Neural crest cell (in vitro differentiated cells): ENCODE measurements at places on chromosomes 12 and 14. TPM values are rescaled to one million over a fixed set of nuclear protein-coding genes. Genes with fewer than 3 reads are reported as not detected.

DNA sequence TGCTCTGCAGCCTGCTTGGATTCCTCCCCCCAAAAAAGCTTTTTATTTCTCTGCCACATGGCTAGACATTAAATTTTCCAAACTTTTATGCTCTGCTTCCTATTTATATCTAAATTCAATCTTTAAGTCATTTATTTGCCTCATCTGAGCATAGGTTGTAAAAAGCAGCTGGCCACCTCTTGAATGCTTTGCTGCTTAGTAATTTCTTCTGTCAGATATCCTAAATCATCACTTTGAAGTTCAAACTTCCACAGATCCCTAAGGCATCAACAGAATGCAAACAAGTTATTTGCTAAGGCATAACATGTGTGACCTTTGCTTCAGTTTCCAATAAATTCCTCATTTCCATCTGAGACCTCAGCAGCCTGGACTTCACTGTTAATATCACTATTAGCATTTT is 209.6 kb downstream of the FSCB start:
- DNase-seq = no peak

YEATS4 gene
- total RNA-seq = 33.9 and 39.7 TPM in 2 replicates

DNA sequence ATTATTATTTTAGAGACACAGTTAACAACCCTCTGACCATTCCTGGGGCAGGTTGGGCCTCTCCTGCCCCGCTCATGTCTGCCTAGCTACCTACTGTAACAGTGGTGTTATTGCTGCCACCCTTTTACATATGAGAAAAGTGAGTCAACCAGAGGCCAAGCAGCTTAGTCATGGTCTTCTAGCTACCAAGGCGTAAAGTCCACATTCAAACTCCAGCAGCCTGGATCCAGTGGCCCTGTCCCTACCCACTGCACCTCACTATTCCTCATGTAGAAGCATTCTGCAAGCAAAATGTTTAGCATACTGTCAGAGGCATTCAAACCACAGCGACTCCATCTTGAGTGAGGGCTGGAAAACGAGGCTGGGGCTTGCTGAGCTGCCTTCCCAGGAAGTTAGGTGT is 95.8 kb downstream of the SLC15A4 start:
- no peak for DNase-seq

DNA sequence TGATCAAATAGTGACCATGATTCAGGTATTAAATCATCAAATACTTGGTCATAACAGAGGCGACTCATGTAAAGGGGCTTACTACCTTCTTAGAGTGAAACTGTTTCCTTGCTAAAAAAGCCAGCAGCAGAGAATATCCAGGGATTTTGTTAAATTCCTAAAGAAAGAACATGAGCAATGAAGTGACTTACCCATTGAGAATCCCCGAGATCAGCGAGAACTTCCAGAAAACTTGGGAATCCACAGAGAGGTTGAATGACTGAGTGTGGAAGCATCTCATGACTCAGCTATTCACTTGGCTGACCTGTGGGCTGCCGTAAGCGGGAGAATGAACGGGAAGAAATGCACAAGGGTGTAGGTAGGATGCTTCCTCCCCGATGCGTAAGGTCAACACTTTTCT is 85.3 kb upstream of the KCNA1 start:
- DNase-seq = no peak

- DNase-seq = no peak
These were observed 43.8 kb downstream of the CCNK start for GRCh38 chr14:99524804-99525698.

CD27 gene
- total RNA-seq = not detected in 2 replicates

PYGL gene
- total RNA-seq = 45.2 and 45.3 TPM in 2 replicates

- DNase-seq = no peak
These were observed 63.8 kb downstream of the CDC42BPB start for GRCh38 chr14:102993523-102993922.

DNA sequence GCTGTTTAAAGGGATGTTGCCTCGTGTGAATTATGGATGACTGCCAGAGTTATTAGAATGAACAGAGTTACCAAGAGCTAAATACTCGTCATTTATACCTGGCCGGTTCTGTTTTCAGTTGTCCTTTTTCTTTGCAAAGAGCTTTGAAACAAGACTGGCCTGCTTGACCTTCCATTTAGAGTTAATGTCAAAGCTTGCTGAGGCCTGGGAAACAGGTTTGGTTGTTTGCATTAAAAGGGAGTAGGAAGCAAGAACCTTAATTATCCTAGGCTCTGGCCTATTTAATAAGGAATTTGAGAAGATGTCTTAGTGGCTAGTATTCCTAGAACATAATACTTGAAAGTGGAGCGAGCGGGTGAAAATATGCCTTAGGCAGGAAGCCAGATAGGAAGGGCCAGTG is 233.3 kb downstream of the CACNA1C start:
- no peak for DNase-seq

CLEC2A gene
- not detected in 2 replicates for total RNA-seq

DNA sequence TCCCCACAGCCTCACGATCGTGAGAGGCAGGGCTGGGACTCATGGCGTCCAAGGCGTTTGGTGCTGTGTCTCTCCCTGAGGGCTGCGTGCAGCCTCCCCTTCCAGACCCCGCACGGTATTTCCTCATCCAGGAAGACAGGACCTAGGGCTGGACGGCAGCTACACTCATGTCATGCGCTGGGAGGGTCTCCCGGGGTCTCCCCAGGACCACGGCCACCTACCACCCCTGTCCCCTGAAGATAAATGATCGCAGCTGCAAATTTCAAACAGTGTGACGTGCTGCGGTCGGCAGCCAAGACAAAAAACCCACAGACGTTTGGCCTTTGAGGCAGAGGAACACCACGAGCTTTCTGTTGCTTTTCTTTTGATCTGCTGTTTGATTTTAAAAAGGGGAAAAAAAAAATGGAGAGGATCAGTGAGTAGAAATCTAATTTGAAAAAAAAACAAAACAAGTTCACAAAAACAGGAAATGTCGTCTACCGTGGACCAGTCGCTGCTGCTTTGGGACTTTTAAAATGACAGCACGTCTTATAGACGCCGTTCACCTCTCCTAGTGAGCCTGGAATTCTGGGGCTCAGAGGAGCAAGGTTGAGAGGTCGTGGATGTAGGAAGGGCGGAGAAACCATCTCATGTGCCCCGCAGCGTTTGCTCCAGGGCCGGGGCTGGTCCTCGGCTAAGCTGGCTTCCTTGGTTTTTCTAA is 237.6 kb downstream of the SLC41A2 start:
- no peak for DNase-seq

- DNase-seq = no peak
These were observed 31.9 kb upstream of the HIF1A start for GRCh38 chr14:61663312-61663979.

DNA sequence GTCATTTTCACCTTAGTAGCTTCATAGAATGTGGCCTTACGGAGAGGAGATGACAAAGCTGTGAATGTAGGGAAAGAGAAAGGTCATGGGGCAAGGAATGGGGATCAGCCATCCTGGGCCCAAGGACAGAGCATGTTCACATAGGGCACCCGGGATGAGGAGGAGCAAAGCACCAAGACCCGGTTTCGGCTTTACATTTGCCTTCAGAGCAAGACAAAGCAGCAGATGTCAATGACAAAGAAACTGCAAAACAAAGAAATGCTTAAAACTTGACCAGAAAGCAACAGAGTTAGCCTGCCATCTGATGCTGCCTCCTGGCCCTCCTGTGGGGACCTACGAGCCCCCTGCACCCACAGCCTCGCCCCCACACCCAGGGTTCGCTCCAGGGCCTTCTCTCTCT is 249.2 kb downstream of the SLC41A2 start:
- DNase-seq = no peak

DNA sequence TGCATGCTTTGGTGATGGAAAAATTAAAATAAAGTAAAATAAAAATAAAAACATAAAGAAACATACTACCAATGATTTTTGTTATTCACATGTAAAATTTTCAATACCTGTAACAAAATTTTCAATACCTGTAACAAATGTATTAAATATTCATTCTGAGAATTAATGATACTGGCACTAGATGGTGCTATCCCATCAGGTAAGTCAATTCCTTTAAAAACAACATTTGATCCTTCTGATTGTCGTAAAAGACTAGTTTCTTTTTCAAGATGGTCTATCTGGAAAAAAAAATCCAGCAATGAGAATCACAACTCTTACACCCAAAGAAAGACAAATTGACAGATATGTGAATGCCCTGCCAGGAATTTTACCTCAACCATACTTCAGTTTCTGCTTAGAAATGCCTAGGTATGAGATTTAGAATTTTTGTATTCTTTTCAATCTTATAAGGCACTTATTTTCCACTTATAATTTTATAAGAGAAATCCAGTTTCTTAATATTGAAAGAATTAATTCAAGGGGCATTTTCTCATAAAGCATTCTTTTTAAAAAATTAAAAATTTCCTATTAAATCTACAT is 30.7 kb downstream of the CEP290 start:
- DNase-seq = no peak

GRCh38 chr14:64795211-64795610 is 84.5 kb downstream of the SPTB start:
- no peak for DNase-seq

CATSPERB gene
- not detected in 2 replicates for total RNA-seq

GRCh38 chr14:101634850-101635748 is 73.8 kb downstream of the DIO3 start:
- no peak for DNase-seq

GRCh38 chr12:124661341-124661740 is 93.9 kb upstream of the NCOR2 start:
- no peak for DNase-seq

GRCh38 chr12:30134229-30134628 is 350.5 kb upstream of the TMTC1 start:
- no peak for DNase-seq

DNA sequence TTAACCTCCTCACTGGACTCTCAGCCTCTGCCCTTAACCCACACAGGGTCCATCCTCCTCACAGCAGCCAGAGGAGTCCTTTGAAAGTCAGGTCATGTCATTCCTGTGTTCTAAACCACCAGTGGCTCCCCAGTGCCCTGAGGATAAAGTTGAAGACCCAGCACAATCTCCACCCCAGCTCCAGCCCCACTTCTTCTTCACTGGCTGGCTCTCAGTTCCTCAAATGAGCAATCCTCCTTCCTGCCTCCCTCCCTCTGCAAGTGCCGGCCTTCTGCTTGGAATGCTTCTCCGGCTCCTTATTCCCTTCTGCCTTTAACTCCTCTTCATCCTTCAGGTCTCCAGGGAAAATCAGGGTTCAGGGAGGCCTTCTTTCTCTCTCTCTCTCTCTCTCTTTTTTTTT is 32.0 kb upstream of the SPPL3 start:
- no peak for DNase-seq

DNA sequence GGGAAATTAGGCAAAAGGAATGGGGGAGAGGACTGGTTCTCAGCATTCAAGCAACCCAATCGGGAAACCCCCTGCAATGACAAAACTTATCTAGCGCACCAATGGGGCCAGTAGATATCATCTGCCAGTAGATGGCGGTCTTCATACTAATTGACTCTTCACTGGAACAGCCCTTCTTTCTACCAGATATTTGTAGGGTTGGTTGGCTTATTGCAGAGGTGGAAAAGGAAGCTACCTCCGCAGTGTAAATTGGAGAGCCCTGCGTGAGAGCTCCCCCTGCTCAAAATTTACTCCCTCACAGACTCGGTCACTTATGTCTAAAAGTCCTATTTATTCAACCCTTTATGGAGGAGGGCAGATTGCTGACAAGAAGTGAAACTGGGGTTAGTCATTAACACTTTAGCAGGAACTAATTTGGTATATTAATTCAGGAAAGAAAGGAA is 166.1 kb upstream of the CCND2 start:
- DNase-seq = no peak

- DNase-seq = no peak
These were observed 21.2 kb downstream of the CCDC92 start for GRCh38 chr12:123951467-123951866.

DNA sequence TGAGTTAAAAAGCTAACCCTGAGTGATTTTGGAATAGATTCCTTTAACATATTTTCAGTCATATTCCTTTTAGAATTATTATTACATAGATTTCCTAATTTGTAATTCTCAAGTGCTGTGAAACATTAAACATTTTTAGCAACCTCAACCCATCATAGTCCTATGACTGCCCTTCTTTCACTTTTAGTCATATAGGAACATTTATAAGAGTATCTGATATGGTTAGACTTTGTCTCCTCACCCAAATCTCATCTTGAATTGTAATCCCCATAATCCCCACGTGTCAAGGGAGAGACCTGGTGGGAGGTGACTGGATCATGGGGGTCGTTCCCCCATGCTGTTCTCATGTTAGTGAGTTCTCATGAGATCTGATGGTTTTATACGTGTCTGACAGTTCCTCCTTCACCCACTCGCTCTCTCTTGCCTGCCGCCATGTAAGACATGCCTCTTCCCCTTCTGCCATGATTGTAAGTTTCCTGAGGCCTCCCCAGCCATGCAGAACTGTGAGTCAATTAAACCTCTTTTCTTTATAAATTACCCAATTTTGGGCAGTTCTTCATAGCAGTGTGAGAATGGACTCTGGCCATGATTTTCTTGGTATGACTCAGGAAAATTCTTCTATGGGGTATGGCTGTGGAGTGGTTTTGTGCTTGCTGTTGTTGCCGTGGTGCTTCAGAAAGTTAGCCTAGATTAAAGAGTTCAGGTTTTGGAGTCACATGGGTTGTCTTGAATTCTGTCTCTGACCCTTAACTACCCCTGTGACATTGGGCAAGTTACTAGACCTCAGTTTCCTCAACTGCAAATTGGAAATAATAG is 83.9 kb downstream of the FUT8 start:
- no peak for DNase-seq

ADAM21 gene
- total RNA-seq = not detected in 2 replicates

TAS2R13 gene
- total RNA-seq = 1.0 and 1.1 TPM in 2 replicates

LMO3 gene
- 26.5 and 34.1 TPM in 2 replicates for total RNA-seq

DNA sequence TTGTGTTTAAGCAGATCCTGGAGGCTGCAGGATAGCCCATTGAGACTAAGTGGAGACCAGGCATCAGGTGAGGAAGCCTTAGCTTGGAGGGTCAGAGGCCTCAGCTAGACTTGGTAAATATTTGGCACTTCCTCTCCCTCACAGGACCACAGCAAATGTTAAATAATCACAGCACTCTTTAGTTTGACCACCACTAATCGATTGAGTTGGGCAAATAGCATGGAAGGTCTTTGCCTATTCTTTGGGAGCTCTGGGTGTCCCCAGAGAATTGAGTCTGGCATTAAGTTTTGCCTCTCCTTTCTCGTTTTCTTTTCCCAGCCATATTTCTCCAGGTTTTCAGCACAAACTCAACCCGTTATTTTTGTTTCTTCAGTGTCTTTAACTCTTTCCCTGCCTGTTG is 61.4 kb downstream of the ETV6 start:
- DNase-seq = no peak

DNA sequence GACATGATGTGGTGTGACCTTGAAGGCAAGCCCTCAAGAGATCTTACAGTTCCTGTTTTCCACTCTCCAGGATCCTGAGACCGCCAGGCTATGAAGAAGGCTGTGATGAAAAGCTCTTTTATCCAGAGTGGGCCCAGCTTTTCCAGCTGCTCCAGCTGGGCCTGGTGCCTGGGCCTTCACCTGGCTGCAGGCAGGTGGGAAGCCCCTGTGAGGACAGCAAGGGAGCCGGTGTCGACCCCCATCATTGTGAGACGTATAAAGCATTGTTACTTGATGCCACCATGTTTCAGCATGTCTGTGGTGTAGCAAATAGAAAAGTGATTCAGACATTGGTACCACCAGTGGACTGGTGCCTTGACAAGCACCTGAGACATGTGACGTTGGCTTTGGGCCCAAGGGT is 190.2 kb downstream of the KIF26A start:
- no peak for DNase-seq

- DNase-seq = no peak
These were observed 77.7 kb upstream of the C14orf132 start for GRCh38 chr14:95961481-95961880.

- no peak for DNase-seq
These were observed 215.4 kb downstream of the SLC41A2 start for GRCh38 chr12:104742551-104743201.
